ENCODE measurements at places on chromosomes 4 and X. TPM values are rescaled to one million over a fixed set of nuclear protein-coding genes. Genes with fewer than 3 reads are reported as not detected.

Gene RHOH
- 39.5 TPM for total RNA-seq

Gene AMBN
- not detected for total RNA-seq

Gene H2BW1
- total RNA-seq, result not detected

Gene TBC1D25
- 14.4 TPM for total RNA-seq

Gene IQCM
- not detected for total RNA-seq

Gene PCDH10
- total RNA-seq, result not detected

Gene PPARGC1A
- total RNA-seq, result 0.14 TPM

Gene PDZD4
- total RNA-seq, result not detected

Gene TMEM192
- 44.4 TPM for total RNA-seq

Gene FABP2
- total RNA-seq, result not detected

Gene NR3C2
- total RNA-seq, result 1.6 TPM

DNA sequence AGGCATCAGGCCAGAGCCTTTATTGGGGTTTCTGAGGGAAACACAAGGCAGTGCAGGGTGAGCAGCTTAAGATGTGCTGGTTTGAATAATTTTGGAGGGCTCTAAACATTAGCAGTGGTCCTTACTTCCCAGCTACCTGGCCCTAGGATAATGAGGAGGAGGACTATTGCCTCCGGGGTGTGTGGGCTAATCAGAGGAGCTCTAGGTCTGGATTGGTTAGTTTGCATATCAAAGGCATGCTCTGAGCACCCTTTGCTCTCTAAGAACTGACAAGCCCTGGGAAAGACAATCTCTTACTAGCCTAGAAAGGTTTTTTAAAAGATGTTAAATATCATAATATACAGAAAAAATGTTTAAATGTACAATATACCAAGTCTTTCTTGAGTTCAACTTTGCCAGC is 58.4 kb downstream of the RXFP1 start:
- DNase-seq, result no peak

- peak; percentile 77 for DNase-seq
Measured at GRCh38 chr4:118740869-118741268, 55.7 kb downstream of the METTL14 start.

GRCh38 chr4:53141308-53141707 is 224.6 kb downstream of the SCFD2 start:
- no peak for DNase-seq

DNA sequence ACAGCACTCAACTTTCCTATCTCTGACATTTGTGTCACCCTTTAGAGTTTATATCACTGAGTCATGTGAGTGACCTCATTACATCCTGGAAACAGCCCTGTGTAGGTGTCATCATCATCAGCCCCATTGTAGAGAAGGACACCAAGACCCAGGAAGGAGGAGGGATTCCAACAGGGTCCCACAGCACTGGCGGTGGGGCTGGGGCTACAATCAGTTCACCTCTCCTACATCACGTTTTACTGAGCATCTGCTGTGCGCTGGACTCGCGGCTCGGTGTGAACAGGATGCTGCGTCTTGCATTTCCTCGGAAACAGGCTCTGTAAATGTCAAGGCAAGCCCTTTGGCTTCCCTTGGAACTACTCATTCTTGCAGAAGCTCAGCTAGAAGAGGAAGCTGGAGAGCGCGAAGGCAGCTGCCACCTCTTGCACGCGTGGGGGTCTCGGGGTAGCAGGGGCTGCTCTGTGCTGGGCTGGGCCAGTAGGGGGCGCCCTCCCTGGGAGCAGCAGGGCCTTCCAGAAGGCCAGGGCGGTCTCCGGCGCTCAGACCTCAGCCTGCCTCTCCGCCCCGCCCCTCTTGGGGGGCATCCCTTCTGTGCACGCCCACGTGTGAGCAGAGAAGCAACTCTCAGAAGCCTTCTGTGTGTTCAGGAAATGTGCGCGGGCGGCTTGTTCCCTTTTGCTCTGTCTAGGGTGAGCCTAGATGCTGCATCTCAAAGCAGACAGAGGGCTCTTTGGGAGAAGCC is 29.0 kb downstream of the REELD1 start:
- DNase-seq, result peak; percentile 78

DNA sequence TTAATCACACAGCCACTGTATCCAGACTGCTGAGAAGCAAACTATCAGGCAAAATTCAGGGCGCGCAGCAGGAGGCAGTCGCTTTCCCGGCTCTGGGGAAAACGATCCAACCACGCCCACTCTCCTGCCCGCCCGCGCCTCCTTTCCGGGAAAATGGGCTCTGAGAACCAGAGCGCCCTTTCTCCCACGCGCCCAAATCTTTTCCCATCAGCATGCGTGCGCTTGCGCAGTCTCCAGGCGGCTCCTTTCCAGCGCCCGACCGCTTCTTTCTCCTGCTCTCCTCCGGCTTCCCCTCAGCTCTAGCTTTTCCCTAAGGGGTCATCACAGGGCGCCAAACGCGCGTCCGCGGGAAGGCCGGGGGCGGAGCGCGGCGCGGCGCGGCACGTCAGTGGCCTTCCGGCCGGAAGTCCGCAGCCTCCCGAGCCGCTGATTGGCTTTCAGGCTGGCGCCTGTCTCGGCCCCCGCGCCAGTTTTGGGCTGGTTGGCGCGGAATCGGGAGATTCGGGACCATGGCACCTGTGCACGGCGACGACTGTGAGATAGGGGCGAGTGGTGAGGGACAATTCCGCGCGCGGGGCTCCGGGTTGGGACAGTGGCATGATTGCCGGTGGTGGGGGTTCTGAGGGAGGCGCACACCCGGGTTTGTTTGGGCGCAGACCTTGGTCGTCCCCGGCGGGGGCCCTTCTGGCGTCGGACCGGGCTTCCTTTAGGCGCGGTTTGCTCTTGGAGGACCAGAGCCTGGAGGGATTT is at the start of gene POLA1:
POLA1 (plus strand) TSS at position 466 of the 750 bp plus-strand sequence; CDS start at position 510, 44 bp downstream.
- peak; percentile 95 for DNase-seq

DNA sequence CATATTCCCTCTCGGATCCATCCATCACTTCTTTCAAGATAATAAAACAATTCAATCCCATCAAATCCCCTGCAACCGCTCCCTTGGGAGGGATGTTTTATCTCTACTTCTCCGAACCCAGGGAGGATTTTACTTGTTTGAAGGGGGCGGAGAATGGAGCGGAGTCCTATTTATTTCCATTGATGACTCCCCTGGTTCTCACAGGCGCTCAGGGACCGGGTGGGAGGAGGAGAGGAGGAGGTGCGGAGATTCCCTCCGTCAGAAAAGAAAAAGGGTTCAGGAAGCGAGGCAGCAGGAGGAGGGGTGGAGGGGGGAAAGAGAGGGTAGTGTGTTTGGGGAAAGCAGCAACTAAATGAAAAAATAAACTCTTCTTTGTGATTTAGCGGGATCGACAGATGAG is 2.1 kb downstream of the NDNF start:
- no peak for DNase-seq

DNA sequence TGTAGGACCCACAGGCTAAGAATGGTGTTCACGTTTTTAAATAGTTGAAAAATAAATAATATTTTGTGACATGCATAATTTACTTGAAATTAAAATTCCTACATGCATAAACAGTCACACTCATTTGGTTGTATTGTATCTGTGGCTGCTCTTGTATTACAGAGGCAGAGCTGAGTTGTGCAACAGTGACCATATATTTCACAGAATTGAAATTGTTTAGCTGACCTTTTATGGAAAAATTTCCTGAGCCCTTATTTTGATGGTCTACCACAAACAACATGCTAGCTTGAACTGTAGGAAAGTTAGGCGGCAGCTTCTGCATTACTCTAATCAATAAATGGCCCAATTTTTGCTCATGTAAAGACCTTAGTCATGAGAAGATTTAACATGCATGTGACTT is 633.4 kb upstream of the AADAT start:
- DNase-seq, result no peak

DNA sequence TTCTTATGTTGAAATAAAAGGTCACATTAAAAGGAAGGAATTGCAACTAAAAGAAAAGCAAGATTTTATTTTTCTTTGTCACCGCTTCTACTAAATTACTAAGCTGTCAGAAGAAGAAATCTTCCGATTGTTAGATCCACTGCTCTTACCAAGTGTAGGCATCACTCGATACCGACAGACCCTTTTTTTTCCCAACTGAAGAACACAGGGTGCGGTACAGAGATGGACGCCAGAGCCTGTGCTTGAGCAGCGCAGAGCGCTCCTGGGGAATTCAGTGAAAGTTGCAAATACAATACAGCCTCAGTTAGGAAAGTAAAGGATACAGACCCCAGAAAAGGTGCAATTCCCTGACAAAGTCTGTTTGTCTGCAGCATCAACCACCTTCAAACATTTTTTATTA is 94.9 kb upstream of the WDR17 start:
- DNase-seq, result no peak

DNA sequence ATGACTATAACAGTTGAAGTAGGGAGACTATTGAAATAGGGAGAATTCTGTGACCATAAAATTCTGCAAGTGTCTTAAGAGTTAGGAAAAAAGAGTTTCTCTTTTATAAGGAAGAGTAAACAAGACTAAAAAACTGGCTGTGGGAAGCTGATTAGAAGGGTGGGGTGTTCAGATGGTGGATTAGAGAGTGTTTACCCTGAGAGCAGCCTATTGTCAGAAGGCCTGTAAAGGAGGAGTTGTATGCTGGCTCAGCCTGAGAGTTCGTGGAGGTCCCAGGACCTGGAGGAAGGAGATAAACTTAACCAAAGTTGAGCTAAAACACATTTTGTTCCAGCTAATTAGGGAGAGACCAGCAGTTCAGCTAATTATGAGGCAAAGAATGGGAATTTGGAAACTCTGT is 629.7 kb downstream of the PCDH7 start:
- no peak for DNase-seq

- no peak for DNase-seq
Measured at GRCh38 chr4:2094545-2094944, 35.4 kb downstream of the NAT8L start.

- DNase-seq, result no peak
Measured at GRCh38 chr4:160019936-160020335, 917.1 kb downstream of the RAPGEF2 start.

GRCh38 chr4:16085822-16086221 is 2.0 kb upstream of the PROM1 start:
- no peak for DNase-seq

DNA sequence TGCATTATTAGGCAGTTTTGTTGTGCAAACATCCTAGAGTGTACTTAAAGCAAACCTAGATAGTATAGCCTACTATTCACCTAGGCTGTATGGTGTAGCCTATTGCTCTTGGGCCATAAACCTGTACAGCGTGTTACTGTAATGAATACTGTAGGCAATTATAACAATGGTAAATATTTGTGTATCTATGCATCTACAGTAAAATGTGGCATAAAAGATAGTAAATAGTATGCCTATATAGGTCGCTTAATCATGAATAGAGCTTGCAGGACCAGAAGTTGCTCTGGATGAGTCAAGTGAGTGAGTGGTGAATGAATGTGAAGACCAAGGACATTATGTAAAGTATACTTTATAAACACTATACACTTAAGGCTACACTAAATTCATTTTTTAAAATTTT is 16.6 kb downstream of the USO1 start:
- no peak for DNase-seq

DNA sequence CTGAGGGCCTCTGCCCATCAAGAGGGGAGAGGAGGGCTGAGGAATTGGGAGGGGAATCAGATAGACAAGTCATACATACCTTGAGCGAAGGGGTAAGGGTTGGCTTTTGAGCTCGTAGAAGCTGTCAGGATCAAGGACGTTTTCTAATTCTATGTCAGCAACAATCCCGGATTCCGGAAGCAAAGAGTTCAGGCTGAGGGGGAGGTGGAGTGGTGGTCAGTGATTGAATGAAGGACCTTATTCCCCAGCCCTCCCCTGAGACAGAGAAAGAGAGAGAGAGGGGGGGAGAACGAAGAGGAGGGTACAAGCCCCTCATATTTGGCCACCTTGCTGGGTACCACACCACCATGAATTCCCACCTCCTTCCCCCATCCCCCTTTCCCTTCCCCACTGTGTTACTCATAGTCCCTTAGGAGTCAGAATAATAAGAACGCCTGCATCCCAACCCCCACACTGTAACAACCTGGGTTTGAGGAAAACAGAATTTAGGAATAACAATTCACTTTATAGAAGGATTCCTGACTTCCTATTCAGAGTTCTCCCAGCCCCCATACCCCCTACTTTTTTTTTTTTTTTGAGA is 2.7 kb downstream of the TFE3 start:
- no peak for DNase-seq

DNA sequence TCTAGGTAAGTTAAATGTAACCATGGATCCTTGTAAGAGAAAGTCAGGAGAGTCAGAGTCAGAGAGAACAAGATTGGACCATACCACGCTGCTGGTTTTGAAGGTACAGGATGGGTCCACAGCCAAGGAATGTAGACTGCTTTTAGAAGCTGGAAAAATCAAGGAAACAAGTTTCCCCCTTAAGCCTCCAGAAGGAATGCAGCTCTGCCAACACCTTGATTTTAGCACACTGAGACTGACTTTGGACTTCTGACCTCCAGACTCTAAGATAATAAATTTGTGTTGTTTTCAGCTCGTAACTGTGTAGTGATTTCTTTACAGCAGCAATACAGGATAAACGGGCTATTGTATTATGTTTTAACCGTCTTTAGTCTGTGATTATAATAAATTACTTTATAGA is 108.0 kb upstream of the USP38 start:
- DNase-seq, result no peak

DNA sequence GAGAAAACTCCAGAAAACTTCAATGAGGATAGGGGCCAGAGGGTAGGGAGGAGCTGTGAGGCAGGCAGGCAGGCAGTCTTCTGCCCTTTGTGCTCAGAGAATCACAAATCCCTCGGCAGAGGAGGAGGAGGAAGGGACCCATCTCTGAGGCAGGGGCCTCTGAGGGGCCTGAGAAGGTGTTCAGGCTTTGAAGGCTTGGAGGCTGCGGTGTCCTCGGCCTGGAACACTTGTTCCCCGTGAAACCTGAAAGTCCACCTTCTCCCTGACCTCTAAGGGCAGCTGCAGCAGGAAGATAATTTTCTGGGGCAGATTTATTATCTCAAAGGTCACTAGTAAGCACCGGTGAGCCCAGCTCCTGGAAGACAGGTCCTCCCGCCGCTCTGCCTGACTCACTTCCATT is 200.3 kb upstream of the BCOR start:
- no peak for DNase-seq

- DNase-seq, result no peak
Measured at GRCh38 chr4:6180841-6181631, 19.3 kb downstream of the JAKMIP1 start.

GRCh38 chr4:60581919-60582536 is 618.1 kb upstream of the ADGRL3 start:
- DNase-seq, result no peak

DNA sequence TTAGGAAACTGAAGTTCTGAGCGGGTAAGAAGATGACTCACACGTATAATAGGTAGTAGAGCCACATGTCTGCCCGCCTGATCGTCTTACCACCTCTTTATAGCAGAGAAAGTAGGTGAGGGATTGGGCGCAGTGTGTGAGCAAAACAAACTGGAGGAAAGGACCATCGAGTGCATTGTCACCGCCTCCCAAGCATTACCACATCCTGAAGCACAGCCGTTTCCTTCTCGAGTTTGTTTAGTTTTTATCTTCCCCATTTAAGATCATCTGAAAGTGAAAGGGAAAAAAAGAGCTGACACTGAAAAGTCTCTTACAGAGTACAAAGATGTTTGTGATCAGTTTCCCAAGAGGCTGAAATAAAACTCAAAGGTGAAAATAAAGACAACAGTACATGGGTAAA is 14.8 kb downstream of the PDK3 start:
- DNase-seq, result no peak

- no peak for DNase-seq
Measured at GRCh38 chrX:31435592-31435991, 363.8 kb upstream of the FTHL17 start.

GRCh38 chr4:118939169-118939783 is 50.6 kb downstream of the SYNPO2 start:
- no peak for DNase-seq

- no peak for DNase-seq
Measured at GRCh38 chr4:174593701-174594100, 71.4 kb upstream of the HPGD start.
